CD4-positive, alpha-beta T cell treated with Interleukin-10 for 1 hour (primary cell): ENCODE measurements at places on chromosomes 3 and 15.

DNA sequence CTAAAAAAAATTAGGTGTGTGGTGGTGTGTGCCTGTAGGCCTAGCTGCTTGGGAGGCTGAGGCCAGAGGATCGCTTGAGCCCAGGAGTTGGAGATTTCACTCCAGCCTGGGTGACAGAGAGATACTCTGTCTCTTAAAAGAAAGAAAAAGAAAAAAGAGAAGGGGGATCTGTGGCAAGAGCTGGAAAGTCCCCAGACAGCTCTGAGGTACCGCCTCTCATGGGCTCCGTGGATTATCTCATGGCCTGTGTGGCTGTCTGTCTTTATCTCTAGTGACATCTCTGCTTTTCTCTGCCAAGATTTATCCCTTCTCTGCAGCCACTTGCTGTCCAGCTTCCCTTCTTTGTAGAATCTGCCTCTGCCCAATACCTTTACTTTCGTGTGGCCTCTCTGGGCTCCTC, 5.7 kb downstream of the EXOSC7 start:
- DNase-seq = peak; percentile 24

- no peak for DNase-seq
These were observed 84.1 kb downstream of the PIK3R4 start for GRCh38 chr3:130662501-130662996.

GRCh38 chr3:155661760-155662159, 83.1 kb downstream of the PLCH1 start:
- no peak for DNase-seq

- DNase-seq = no peak
These were observed 52.6 kb upstream of the ADGRG7 start for GRCh38 chr3:100556673-100557310.

DNA sequence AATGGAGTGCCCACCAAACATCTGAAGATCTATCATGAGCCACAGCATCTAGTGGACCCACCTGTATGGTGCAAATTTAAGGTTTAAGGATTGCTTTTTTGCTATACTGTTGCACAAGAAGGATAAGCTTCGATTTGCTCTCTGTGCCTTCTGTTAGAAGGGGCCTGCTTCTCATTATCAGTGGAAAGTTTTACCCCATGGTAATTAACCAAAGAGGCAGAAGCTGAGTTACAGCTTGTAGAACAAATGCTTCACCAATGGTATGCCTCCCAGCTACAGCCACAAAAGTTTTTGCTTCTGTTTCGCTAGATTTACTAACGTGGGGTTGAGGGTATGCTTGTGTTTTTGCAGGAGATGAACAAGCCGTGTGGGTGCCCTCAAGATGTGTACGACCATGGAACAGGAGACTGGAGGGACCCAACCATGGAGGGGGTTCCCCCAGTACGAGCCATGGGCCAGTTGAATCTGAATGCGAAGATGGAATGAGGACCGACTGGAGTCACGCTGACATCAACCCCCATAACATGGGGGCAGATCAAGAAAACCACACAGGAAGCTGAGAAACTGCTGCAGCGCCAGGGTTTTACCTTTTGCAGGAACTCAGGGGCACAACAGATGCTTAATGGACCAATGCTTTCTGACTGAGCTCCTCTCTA, 43.5 kb downstream of the ACAD9 start:
- DNase-seq = peak; percentile 53

DNA sequence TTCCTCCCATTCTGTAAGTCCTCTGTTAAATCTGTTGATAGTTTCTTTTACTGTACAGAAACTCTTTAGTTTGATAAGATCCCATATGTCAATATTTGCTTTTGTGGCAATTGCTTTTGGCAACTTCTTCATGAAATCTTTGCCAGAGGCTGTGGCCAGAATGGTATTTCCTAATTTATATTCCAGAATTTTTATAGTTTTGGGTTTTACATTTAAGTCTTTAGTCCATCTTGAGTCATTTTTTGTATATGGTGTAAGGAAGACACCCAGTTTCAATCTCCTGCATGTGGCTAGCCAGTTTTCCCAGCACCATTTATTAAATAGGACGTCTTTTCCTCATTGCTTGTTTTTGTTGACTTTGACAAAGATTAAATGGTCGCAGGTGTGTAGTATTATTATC, 372.4 kb upstream of the CADM2 start:
- DNase-seq = no peak

GRCh38 chr3:153631664-153632063, 469.6 kb downstream of the RAP2B start:
- DNase-seq = no peak
